ENCODE measurements at places on chromosomes 3 and 15.

DNA sequence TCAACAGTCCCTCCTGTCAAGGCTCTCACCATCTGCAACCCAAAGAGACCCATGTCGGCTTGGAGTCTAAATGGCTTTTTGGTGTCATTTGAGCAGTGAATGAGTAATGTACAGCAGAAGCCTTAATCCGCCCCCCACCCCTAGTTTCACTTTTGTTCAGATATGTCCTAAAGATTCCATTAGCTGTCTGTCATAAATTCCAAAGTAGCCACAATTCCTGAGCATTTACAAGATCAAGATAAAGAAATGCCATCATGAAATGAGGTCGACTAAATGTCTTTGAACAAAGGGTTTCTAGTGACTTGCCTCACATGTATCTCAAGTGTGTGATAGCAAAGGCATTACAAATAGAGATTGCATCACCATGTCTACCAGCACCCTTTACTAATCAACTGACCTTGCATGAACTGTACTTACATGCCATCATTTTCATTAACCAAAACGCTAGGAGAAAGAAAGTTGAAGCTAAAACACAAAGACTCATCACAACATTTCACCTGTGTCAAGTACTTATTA, 123.8 kb upstream of the PHLDB2 start:
- DNase-seq: no peak

GRCh38 chr3:108037770-108038169, 53.1 kb downstream of the CD47 start:
- DNase-seq: no peak

DNA sequence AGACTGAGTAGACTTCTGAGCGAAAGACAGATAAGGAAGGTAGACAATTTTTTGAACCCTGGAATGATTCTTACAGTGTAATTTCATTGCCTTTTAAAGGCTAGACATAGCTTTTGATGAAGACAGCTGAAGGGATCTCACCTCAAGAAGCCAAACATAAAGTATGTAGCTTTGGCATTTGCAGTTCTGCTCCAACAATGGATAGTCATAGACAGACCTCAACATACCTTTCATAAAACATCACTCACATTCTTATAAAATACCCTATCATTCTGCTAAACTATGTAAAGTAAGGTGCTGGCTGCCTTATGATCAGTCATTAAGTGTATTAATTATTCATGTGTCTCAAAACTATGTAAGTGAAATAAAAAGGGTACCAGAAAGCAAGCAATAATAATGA, 70.0 kb downstream of the UBE3A start:
- no peak for DNase-seq

- no peak for DNase-seq
These were observed 7.3 kb downstream of the ILDR1 start for GRCh38 chr3:122014741-122015140.

- no peak for DNase-seq
These were observed 19.8 kb upstream of the ACAD9 start for GRCh38 chr3:128859630-128860029.

DNA sequence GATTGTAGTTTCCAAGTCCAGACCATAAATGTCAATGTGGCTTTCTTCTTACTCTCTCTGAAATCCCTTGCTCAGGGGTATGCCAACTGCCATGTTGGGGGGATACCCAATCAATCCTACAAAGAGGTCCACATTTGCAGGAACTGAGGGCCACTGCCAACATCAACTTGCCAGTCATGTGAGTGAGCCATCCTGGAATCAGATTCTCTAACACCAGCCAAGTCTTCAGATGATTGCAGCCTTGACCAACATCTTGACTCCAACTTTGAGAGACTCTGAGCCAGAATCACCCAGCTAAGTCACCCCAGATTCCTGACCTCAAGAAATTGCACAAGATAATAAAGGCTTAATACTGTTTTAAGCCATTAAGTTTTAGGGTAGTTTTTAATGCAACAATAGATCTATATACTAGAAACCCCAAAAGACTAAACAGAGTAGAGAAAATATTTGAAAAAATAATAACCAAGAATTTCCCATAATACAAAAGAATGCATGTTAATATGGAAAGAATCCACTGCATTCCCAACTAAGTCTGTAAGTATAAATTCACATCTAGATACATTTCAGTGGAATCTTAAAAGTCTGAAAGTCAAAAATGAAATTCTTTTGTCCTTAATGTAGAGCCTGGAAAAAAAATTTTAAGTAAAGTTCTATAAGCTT, 22.4 kb downstream of the ISG20 start:
- no peak for DNase-seq

DNA sequence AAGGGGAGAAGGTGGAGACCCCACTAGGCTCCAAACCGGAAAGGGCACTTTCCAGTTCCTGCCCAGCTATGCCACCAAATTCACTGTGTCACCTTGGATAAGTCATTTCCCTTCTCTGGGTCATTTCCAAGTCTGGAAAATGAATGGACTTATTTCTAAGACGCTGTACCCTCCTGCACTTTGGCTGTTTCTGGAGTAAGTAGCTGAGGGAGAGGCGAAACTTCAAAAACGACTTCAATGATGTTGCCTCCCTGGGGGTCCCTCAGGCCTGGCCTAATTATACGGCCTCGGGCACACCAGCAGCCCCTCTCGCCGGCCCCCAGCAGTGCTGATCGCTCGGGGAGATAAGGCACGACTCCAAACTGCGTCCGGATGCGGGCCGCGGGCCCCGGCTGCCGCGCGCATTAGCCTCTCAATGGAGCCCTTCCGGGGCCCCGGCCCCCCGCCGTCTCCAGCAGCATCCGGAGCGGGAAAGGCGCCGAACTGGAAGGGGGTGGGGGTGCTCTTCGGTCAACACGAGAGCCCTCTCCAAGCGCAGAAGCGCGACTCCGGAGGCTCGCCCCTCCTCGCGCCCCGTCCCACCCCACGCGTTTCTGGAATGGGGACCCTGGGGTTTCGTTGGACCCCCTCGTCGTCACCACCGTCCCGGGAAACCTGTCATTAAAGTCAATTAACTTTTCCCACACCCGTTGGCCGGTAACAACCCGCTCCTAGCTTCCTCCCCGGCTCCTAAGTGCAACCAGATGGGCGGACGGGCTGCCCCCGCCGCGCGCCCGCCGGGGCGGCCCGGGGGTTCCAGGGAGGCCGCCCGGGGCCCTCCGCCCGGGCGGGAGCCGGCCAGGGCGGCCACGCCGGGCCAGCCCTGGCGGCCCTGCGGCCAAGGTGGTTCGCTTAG, 4.8 kb downstream of the HES1 start:
- no peak for DNase-seq

DNA sequence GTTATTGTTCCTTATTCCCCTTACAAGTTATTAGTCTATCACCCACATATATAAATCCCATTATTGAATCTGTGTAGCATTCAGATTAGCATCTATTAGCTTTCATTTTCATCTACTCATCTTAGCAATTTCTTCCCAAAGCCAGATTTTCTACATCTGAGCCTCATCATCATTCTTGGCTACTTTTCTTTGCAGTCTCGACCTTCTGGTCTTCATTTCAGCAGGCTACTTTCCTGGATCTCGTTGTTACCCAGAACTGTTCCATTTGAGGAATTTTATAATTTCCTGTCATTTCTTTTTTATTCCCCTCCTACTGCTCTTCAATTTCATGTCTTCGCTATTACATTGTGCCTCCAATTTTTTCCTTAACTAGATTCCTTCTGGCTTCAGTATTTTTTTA, 51.8 kb downstream of the SPRED1 start:
- no peak for DNase-seq

DNA sequence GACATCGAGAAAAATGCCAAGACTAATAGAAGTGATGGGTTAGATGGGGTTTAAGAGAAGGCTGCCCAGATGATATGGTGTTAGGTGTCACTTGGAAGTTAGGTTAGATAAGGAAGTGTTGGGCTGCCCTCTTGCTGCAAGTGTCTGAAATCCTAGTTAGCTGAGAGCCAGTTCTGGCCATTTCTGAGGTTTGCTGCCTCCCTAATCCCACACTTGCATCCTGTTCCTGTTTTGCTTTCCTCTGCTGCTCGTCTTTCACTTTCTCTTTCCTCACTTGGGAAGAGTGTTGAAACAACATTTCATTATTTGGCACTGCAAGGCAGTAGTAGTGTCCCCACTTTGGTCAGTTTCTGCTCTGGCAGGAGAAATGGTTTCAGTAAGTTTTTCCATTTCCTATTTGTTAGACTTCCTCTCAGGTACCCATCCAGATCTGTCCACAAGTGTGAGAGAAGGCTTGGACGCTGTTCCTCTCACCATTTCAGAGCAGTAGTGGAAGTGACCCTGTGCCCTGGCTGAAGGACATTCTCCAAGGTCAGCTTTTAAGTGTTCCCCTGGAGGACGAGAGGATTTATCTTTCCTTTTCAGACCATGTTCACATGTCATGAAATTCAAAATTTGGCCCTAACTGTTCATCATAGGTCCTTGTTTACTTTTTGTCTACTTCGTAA, 93.3 kb downstream of the ADAMTSL3 start:
- DNase-seq: no peak

DNA sequence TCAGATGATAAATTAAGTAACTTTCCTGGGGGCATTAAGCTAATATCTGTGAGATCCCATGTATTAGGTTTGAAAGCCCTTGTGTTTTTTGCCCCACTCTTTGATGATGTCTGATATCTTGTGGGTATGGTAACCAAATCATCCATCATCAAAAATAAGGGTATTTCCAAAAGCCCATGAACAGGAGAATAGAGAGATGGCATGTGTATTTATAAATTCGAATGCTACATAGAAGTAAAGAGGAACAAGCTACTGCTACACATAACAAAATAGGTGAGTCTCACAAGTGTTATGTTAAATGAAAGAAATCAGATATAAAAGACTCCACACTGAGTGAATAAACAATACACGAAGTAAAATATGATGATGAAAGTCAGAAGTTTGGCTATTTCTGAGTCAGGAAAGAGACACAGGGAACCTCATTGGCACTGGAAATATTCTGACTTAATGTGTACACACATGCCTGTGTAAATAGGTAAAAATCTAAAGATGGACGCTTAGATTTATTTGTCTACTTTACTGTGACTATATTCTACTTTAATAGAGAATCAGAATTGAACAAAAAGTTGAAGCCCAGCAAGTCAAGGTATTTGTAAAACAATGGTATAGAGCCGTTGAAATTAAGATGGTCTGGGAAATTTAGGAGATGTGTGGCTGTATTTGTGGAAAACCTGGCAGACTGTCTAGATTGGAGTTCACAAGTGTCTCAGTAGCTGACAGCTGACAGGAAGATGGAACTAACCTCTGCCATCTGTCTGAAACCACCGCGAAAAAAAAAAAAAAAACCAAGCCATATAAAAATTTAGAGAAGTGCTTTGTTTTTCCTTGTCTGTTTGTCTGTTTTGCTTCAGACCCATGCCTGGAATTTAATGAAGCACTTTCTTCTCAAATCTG, 111.0 kb upstream of the TGFBR2 start:
- DNase-seq: no peak

DNA sequence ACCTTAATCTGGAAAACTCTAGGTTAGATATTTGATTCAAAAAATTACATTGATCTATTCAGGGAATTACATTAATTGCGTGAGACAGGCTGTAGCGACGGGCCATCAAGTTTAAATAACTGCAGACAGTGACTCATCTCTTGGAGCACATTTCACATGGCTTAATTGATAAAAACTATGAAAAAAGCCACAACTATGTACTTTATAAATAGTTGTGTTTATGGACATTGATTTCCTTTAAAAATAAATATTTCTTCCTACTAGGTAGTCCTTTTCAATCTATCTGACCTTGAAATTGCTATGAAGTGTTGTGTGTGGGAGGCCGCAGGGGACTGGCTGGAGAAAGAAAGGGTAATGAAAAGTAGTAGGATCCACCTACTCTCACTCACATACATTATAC, 157.8 kb downstream of the IL1RAP start:
- DNase-seq: no peak

GRCh38 chr3:8492744-8493511, 8.7 kb upstream of the LMCD1 start:
- no peak for DNase-seq

- DNase-seq: no peak
These were observed 208.3 kb upstream of the UBE2E2 start for GRCh38 chr3:22994781-22995180.

- no peak for DNase-seq
These were observed 54.1 kb upstream of the CCR2 start for GRCh38 chr3:46299608-46300460.

DNA sequence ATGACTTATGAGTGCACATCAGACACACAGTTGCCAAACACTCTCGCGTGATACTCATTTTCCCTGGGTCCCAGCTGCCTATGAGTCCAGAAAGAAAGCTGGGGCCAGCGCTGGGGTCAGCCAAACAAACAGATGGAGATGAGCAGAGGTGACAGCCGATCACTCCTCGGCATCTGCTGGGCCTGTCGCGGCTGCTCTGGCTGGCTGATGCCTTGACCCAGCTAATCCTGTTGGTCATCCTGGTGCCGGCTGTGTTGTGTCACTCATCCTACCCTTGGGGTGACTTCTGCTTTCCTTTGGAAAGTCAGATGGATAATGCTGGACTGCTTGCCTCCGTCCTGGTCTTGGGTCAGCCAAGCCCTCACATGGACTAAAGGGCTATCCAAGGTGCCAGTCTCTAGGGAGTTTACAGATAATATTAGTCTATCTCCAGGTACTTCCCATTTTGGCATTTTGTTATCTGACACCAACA, 105.3 kb upstream of the PDZRN3 start:
- no peak for DNase-seq

DNA sequence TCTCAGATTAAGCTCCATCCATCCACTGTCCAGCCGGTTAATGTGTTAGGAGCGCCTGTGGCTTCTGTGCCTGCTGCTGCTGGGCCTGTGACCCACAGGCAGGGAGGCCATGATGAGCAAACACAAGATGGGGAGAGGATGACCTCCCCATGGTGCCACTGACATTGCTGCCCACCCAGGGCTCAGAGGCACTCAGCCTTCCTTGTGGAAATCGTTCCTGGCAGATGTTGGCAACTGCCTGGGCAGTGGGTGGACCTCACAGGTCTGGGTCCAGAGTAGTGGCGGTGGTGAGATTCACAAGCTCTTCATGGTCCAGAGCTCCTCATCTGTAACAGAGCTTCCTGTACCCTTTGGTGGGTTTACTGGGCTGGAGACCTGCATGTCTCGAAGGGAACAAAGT, 38.6 kb downstream of the SCN5A start:
- DNase-seq: no peak
